Cortex of kidney (tissue), 1 donor: ENCODE measurements at places on chromosomes 2 and 18.

GRCh38 chr2:144146876-144147275 is 373.0 kb downstream of the ZEB2 start:
- no peak for DNase-seq

GRCh38 chr2:55772109-55772980 is 78.7 kb upstream of the PNPT1 start:
- DNase-seq, result no peak

- DNase-seq, result no peak
These were observed 172.1 kb upstream of the GLI2 start for GRCh38 chr2:120563616-120564015.

GRCh38 chr2:109128048-109128615 is 873 bp upstream of the SH3RF3 start:
- no peak for DNase-seq

GRCh38 chr2:239113171-239113570 is 265.3 kb downstream of the TWIST2 start:
- no peak for DNase-seq

- no peak for DNase-seq
These were observed 54.8 kb downstream of the TMEM18 start for GRCh38 chr2:622357-622756.

DNA sequence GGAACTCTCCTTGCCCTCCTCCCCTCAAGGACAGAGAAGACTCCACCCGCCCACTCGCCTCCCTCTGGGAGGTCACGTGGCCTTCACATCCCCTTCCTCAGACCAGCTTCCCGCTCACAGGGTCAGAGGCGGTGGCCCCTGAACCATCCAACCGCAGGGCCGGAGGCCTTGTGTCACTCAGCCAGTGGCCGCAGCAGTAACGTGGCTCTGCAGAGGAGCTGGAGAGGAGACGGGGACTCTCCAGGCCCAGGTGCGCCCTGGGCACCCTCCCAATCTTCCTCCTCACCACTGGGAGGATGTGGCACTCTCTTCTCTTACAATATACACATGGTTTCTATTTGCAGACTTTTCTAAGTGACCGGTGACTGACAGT is 161.7 kb downstream of the TWIST2 start:
- no peak for DNase-seq

- no peak for DNase-seq
These were observed 78.5 kb downstream of the RBM43 start for GRCh38 chr2:151182899-151183809.
